ENCODE measurements at places on chromosomes 1 and 21.

GRCh38 chr1:66275601-66276023, 258.3 kb upstream of the SGIP1 start:
- DNase-seq, result no peak

DNA sequence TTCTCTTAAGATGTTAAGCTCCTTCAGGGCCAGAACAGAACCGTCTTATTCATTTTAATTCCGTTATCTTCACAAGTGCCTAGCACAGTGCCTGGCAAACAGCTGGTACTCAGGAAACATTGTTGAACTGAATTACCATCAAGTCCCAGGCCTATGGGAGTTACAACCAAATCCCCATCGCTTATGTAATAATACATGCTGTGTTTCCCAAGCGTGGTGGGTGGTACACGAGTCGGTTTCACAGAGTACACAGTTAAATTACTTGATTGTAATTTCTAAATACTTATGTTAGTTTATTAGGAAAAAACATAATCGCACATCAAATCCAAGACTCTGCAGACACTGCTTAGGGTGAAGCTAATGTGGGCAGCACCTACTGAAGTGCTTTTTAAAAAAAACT, 1.0 kb downstream of the ANGEL2 start:
- no peak for DNase-seq

DNA sequence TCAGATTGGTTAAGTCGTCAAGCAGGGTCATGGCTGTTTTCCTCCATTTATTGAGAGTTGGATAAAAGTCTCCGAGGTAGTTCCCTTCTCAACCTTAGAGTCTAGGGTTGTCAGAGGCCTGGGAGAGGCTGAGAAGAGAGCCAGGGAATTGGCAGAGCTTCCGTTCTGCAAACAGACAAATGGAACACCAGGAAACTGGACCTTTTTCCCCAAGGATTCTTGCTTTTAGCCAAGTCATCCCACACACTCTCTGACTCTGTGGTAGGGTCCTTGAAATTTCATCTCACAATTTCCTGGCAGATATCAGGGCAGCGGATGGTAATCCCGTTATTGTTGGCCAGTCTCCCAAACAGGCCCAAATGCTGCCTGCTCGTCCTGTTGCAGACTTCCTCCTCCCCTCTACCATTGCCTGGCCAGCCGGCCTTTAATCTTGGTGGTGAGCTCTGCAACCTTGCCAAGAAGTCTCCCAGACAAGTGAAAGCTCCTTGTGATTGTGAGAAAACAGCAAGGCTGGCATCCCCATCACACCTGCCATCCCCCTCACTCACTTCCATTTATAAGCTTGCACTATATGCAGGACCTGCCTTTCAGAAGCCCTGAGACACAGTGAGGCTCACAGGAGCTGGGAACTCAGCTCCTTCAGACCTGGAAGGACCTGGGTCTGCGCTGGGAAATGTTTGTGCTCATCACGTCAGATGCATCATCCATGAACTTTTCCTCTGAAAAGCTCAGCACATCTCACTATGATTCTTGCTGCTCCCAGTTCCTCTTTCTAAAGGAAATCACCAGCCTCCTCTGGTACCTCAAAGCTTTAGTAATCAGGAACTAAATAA, 13.7 kb upstream of the SRP9 start:
- DNase-seq, result no peak

DNA sequence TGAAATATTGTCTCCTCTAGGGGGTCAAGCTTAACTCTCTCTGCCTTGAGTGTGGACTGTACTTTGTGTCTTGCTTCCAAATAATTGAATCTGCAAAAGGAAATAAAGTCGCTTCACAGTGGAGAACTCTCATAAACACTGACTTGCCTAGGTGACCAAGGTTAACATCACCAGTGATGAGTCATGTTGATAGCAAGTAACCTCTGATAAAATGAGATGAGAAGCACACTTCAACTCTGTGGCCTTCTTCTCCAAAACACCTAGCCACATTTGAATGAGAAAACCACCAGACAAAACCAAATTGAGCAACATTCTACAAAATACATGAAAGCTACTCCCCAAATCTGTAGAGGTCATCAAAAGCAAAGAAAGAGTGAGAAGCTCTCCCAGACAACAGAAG, 37.6 kb downstream of the PDE4B start:
- no peak for DNase-seq

- no peak for DNase-seq
Measured at GRCh38 chr1:85629532-85629920, 49.0 kb downstream of the CCN1 start.

GRCh38 chr1:91784616-91785015, 101.3 kb downstream of the TGFBR3 start:
- DNase-seq, result no peak

DNA sequence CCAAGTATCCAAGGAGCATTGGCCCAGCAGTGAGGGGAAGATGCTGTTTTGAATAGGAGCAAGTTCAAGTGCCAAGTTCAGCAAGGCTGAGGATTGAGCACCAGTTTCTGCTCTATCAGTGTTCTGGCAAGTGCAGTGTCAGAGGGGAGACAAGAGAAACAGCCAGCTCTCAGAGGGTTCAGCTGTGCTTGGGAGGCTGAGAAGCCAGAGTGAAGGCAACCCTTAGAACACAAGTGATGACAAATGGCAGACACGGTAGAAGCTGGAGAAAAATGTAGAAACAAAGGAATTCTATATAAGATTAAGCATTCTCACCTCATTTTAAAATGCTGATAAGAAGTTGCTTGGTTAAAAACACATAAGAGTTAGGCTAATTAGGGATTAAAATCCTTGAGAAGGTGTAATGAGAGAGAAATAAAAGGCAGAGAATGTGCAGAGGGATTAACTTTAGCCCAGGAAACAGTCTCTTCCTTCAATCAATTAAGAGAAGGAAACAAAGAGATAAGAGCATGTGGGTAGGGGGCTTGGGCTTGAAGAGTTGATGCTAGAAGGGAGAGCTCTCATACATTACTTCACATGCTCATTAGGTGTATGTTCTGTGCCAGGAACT, 475.4 kb downstream of the AJAP1 start:
- no peak for DNase-seq

- no peak for DNase-seq
Measured at GRCh38 chr1:93979718-93980319, 70.6 kb upstream of the GCLM start.

DNA sequence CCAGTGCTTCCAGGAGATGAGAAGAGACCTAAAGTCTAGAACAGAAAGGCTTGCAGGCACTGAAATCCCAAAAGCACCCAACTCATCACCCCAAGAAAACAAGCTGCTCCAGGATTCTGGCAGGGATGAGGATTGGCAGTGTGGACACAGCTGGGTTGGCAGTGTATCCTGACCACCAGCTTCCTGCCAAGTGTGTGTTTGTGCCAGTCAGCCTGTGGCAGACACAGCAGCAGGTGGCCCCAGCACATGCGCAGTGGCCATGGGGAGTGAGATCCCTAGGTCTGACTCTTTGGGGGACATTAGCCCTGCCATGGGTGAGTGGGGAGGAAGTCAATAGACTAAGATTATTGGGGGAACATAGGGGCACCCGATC, 8.7 kb upstream of the SNAPIN start:
- no peak for DNase-seq

- no peak for DNase-seq
Measured at GRCh38 chr1:30290581-30290980, 432.8 kb downstream of the MATN1 start.
